ENCODE measurements at places on chromosomes 6 and 20.
A peak's percentile ranks its signal among the peaks of the same experiment; 100 is the strongest.

DNA sequence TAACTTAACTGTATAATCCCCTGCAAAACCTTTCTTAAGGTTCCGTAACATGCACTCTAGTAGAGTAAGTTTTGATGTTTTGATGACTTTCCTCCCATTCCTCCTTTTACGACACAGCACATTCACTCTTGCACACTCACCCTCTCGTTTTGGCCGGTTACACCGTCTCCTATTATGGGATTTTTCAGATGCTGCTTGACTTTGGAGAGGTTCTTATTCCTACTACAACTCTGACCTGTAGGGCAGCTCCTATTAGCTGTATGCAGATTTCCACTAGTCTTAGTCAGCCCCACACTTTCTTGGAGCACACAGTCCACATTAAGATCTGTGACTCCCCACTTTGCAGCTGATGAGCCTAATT, 223.7 kb upstream of the SYNCRIP start:
- DNase-seq, result no peak

DNA sequence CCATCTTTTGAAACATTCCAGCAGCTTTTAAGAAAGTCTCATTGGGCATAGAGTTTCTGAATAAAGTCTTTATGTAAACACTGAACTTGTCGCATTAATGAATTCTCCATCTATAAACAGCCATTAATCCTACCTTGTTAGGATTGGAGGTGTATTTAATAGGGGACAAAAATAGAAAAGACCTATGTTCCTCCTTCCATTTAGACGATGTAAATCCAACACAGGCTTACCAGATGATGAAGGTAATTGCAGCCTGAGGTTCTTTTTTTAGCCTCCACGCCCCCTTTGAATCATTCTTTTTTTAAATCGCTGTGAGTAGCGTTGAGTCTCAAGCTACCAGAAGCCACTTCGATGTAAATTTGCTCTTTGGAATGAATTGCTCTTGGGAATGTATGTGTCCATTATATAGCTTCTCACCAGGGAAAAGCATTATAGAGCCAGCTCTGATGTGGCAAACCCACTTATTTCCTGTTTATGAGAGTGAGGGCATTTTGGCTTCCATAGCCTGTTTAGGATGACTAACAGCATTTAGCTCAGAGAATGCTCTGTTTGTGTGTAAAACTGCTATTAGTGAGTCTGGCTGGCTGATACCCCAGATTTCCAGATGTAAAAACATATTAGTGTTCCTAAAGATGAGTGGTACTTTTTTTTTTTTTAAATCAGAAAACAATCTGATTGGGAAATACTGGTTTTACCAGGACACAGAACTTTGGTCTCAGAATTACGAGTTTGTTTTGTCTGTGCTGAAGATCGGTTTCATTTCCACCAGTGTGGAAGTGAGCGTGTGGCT, 74.9 kb upstream of the CLDN20 start:
- no peak for DNase-seq

- no peak for DNase-seq
These were observed 653 bp downstream of the LMBRD1 start for GRCh38 chr6:69796073-69796641.

DNA sequence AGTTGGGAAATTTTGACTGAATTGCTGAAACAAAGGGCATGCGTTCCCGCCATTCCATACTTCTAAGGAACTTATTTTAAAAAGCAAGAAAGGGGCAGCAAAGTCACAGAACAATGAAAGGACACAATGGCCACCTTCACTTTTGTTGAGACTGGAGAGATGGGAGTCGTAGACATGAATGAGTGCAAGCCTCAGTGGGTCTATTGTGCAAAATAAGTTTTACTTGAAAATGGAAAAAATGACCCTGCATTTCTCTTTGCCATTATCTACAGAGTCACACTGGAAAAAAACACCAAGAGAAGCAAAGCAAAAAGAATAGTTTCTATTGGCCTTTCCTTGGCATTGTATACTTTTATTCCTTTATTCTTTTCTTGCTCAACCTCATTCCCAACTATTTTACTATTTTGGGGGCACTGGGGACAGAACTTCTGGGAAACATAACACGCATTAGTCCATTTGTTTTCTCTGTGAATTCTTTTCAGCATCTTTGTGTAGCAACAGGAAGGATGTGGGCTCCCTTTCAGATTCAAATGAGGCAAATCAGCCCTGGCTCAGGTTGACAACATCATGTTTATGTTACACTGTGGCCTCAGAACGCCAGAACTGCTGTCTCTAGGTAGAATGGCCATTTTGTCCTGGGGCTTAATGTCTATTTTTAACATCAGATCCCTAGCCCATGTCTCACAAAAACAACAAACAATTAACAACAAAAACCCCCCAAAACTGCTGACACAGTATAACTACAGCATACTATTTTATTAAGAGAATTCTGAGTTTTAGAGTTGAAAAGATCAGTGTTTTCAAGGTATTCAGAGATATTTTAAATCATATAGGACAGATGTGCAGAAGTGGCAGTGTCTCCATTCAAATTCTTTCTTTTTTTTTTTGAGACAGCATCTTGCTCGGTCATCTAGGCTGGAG, 122.2 kb downstream of the FYN start:
- DNase-seq, result no peak

DNA sequence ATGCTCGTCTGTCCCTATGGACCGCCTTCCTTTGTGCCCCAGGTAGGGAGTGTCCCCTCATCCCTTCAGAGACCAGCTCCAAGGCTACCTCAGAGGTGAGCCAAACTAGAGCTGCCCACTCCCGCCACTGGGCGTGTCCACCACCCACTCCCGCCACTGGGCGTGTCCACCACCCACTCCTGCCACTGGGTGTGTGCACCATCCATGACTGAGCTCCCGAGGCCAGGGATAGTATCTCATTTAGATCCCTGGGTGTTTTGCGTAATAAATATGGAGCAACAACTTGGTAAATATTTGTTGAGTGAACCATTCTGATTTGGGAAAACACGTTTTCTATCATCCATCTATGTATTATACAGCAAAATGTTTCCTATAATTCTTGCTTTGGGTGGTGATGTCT, 68.8 kb downstream of the ZBTB2 start:
- DNase-seq, result no peak

- DNase-seq, result no peak
These were observed 8.8 kb upstream of the TPD52L1 start for GRCh38 chr6:125144822-125145221.

DNA sequence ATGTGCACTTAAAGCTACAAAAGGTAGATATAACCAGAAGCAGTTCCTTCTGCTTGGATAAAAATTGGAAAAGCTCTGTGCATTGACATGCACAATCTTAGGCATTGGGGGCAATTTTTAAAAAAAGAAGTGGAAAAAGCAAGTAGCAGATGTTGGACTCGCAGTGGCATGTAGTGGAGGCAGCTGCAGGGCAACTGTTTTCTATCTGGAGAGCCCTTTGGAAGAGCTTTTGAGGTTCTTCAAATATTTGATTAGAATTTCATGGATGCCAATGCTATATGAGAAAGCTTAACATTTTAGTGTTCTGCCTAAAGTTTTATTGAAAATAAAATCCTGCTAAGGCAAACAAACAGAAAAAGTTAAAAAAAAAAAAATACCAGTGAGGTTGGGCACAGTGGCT, 388.3 kb upstream of the RNF217 start:
- DNase-seq, result no peak

DNA sequence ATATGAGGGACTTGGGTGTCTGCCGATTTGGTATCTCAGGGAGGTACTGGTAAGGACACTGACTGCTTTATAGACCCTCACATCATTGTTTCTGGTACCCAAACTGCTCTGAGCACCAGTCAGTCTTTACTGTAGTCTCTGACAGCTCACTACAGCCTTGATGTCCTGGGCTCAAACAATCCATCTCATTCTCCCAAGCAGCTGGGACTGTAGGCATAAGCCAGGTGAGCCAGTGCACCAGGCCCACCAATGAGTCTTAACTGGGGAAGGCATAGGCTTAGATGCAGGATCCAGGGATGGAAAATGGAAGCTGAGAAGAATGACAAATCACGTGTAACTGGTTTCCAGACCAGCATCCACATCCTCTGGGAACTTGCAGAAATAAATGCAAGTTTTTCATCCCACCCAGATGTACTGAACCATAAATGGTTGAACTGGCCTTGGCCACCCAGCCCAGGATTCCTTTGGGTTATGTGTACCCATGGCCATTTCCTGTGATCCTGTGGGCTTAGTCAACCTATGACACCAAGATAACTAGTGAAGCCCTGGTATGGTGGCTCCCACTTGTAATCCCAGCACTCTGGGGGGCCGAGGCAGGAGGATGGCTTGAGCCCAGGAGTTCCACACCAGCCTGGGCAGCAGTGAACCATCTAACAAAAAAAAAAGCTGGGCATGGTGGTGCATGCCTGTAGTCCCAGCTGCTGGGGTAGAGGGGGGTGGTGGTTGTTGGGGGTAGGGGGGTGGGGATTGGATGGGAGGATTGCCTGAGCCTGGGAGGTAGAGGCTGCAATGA, 5.8 kb downstream of the TUBB start:
- no peak for DNase-seq

- no peak for DNase-seq
These were observed 52.9 kb upstream of the SLC22A16 start for GRCh38 chr6:110529355-110529754.

DNA sequence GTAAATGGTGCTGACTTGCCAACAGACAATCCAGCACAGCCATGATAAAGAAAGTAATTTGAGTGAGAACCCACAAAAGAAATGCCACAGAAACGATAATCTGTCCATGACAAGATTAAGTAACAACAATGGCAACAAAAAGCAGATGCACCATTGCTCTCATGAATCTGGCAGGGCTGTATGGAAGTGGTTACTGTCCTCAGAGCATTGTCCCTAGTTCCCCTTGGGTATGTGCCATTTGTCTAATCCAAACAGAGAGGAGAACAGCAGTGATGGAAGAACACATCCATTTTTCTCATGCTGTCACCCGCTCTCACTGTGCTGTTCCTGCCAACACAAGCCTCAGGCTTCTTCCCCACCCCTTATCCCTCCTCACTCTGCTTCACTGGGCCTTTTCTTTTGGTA, 65.8 kb downstream of the REV3L start:
- no peak for DNase-seq

DNA sequence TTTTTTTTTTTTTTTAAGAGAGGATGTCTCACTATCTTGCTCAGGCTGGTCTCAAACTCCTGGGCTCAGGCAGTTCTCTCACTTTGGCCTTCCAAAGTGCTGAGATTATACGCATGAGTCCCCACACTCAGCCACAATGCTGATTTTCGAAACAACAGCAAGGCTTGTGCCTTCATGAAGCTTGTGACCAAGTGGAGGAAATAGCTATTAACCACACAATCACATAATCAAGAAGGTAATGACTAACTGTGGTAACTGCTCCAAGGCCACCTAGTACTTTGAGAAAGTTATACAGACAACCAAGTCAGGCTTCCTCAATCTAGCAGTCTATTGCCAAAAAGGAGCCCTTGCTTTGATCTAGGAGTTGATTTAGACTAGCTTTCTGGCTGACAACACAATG, 46.3 kb downstream of the SOD2 start:
- no peak for DNase-seq

- no peak for DNase-seq
These were observed 53.5 kb downstream of the GOPC start for GRCh38 chr6:117548797-117549301.

DNA sequence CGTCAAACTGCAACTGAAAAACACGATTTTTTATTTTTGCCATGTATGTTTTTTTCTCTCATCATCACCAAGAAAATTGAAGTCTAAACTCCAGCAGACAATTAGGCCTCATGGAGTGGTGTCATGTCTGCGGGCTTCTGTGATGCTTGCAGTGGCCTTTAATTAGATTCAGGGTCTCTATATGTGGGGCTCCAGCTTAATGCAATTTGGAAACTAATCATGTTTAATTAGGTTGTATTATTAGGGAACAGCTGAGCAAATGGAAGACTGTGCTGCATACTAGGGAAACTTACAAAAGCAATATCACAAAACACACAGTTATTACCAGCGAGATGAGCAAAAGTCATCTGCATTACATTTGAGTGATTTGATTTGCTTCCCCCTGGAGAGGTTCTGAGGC, 132.9 kb upstream of the PMEPA1 start:
- no peak for DNase-seq

DNA sequence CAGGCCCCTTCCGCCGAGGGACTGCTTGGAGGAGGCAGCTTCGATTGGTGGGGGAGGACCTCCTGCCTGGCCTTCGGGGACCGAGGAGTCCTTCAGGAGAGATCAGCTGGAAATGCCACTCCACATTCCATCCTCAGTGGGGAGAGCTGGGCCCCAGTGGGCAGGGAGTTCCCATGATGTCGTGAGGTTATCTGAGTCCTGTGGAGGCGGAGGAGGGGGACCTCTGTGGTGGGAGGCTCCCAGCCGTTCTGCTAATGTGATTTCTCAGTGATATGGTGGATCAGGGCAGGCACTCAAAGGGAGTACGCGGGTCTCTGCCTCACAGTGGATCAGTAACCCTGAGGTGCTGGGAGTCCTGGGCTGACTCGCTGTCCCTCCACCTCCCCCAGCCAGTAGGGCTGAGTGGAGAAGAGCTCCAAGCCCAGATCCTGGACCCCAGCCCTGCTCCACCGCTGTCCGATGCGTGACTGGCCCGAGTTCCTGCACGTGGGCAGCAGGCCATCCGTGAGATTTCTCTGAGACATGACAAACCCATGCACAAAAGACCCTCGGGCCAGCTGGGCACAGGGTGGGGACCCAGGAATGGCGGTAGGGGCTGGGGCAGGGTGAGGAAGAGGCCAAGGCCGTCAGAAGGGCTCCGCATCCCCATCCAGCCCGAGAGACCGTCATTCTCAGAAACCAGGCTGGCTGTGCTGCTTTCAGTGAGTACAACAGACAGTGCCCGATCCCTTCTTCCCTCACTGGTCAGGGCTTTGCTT, 195.8 kb downstream of the TAF4 start:
- no peak for DNase-seq

DNA sequence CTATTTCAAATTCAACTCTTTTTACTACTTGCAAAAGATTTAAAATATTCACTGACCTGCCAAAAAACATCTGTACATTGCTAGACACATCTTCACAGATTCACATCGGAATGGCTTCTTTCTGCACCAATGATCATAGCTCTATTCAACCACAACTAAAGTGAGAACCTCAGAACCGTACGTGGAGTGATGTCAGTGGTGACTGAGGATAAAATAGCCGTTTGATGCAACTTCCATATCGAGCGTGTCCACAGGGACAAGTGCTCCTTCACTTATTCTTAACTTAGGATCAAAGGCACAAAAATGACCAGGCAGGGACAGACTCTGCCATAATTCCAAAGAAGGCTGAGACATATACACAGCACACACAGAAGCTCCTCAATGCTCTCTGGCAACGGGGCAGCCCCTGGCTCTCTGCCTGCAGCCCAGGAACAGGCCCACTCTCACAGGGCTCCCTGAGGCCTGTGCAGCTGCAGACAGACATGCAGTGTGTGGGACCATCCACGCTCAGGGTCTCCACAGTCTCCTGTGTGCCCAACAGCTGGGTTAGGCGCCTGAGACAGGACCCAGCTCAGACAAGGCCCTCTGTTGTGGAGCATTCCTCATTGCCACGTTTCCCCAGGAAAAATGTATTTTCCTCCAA, 22.8 kb downstream of the FYN start:
- DNase-seq, result peak; percentile 66

Data from nucleus accumbens (tissue), 56 donors.